GM12864 (cell line): ENCODE measurements at places on chromosomes 7 and 10.

- no peak for DNase-seq
These were observed 7.3 kb downstream of the FSCN3 start for GRCh38 chr7:127600885-127601284.

DNA sequence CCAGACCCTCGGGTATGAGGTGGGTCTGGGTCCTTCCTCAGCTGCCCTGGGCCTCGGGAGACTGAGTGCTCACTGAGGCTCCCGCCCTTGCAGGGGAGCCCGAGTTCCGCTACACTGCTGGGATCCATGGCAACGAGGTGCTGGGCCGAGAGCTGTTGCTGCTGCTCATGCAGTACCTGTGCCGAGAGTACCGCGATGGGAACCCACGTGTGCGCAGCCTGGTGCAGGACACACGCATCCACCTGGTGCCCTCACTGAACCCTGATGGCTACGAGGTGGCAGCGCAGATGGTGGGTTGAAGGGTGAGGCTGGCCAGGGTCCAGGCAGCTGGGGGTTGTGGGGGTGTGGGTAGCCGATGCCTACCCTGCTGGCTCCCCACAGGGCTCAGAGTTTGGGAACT, 7.6 kb downstream of the AEBP1 start:
- no peak for DNase-seq

DNA sequence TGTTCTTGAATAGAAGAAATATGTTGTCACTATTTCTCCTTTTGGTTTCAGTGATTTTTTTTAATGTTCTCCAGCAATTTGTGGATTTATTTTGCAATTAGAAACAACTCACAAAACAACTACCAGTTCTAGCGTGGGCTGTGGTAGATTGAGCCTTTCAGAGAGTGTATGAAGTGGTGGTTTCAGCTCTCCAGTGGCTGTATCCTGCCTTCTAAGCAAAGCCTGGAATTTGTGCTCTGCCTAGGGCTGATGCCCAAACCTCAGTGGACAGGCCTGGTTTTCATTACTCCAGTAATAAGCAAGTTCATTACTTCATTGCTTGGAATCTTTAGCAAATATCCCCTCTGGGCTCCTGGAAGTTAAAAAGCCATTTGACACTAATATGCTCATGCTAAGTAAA, 35.9 kb downstream of the APBB1IP start:
- no peak for DNase-seq

- no peak for DNase-seq
These were observed 521.4 kb upstream of the SEMA3D start for GRCh38 chr7:85708221-85708620.

GRCh38 chr7:84238596-84238995, 44.0 kb upstream of the SEMA3A start:
- DNase-seq: no peak

DNA sequence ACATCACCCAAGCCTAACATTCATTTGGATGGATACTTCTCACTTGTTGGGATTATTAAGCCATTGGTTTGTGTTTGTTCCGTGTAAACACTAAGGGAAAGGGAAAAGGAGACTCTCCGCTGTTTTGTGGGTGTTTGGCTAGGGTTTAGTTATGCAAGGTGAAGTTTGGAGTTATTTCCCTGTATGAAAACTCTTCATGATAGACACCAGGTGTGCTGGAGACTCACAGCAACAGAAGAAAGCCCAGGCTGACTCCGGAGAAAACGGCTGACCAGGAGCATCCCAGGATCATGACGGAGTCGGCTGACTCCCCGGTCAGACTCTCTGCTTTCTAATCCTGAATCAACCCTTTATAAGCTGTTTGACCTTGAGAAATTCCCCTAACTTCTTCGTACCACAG, 94.1 kb upstream of the KLF6 start:
- no peak for DNase-seq

DNA sequence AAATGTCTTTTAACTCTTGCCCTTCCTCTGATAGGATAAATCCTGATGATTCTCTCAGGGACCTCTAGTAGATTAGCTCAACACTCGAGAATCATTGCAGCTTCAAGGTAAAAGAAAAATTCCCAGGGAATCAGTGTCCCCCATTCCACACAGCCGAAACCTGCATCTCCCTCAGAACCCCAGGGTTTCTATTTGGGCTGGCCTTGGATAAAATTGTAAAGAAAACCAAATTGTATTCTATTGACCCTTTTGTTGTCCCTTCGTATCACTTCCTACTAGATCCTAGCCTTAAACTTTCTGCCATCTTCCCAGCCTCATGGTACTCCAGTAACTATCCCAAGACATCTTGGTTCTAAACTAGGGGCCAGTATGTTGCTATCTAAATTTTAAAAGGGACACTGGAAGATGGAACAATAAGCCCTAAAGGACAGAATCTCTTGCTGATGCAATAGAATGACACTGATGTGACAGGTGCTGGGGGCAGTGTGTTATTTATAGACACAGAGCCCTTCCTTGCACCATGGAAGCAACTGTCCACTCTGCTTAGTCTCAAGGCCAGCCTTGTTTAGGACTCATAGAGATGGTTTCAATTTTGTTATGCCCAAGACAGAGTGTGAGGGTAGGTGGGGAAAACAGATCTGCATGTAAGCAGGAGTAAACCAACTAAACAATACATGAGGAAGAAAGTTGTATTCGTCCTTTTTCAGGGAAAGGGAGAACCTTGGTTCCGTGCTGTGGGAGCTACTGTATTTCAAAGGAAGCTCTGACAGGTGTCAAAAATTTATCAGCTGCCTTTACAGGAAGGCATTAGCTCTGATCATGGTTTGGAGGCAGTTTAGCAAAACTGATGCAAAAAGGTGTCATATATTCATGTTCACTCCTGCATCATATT, 7.6 kb downstream of the ASB15 start:
- no peak for DNase-seq

- no peak for DNase-seq
These were observed 9.2 kb upstream of the FOXP2 start for GRCh38 chr7:114405427-114405826.

- no peak for DNase-seq
These were observed 134.5 kb downstream of the TRIL start for GRCh38 chr7:28823582-28823981.

DNA sequence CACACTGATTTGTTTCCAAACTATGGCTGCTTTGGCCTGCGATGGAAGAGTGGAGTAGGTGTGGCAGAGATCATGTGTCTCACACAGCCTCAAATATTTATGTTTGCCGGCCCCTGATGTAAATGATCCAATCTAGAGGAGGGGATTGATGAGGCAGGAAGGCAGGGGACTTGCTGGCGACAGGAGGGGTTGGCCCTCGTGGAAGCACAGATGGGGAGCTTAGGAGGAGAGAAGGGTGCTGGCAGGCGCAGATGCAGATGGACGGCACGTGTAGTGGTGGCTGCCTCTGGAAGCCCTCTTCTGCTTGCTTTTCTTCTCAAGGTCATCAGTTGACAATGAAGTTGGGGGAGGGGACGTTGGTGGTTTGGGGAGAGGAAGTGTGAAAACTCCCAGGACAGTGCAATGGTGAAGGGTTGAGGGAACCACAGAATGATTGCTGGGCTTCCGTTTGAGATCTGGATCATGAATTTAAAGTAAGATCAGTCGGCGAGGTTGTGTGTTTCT, 15.4 kb downstream of the COL13A1 start:
- no peak for DNase-seq

DNA sequence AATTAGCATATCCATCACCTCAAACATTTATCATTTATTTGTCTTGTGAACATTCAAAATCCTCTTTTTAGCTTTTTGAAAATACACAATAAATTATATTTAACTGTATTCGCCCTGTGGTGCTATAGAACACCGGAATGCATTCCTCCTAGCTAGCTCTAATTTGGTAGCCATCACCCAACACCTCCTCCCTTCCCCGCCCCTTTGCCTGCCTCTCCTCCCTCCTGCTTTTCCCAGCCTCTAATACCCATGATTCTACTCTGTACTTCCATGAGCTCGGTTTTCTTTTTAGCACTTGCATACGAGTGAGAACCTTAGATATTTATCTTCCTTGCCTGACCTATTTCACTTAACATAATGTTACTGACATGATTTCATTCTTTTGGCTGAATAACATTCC, 80.1 kb downstream of the ANKRD26 start:
- no peak for DNase-seq

GRCh38 chr10:61016007-61016406, 72.0 kb upstream of the RHOBTB1 start:
- no peak for DNase-seq
